ENCODE measurements at places on chromosomes 6 and 20.

DNA sequence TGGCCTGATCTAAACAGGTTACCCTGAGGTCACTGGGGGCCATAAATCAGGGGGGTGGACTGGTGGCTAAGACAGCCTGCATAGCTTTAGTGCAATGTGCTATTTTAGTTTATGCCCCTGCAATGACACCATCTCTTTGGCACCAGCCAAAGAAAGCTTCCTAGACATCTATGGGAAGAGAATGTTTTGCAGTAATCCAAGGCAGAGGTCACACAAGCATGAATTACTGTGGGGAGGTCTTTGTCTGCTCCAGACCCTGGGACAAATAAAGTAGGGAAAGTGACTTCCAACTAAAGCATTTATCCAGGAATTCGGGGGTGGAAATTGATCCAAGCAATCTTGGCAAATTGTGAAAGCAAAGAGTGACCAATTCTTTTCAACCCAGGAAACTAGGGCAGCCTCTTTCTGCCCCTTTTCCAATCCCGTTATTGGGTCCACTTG lies 5.3 kb downstream of the RIPOR2 start:
- no peak for DNase-seq

DNA sequence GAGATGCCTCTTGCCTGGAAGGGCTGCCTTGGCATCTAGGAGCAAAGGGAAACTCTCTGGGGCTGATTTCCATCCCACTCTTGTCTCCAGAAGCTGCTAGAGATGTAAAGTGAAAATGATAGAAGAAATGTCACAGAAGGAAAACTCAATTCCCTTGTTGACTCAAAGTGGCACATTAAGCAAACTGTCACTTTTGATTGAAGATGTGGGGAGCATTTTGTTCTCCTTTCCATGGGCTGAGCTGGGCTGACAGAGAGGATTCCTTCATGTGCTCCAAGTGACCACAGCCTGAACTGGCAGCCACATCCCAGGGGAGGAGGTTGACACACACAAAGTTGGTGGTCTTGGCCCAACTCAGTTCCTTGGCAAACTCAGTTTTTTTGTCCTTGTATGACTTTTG lies 9.8 kb downstream of the GPR31 start:
- DNase-seq, result no peak

GRCh38 chr6:110561696-110562095 lies 85.3 kb upstream of the SLC22A16 start:
- no peak for DNase-seq

GRCh38 chr6:16048221-16048620 lies 80.7 kb upstream of the MYLIP start:
- no peak for DNase-seq

- no peak for DNase-seq
These were observed 843 bp upstream of the HEY2 start for GRCh38 chr6:125748406-125749172.

GRCh38 chr6:84645000-84645399 lies 119.4 kb downstream of the TBX18 start:
- no peak for DNase-seq

- no peak for DNase-seq
These were observed 2.2 kb downstream of the CLDN20 start for GRCh38 chr6:155265843-155266535.

DNA sequence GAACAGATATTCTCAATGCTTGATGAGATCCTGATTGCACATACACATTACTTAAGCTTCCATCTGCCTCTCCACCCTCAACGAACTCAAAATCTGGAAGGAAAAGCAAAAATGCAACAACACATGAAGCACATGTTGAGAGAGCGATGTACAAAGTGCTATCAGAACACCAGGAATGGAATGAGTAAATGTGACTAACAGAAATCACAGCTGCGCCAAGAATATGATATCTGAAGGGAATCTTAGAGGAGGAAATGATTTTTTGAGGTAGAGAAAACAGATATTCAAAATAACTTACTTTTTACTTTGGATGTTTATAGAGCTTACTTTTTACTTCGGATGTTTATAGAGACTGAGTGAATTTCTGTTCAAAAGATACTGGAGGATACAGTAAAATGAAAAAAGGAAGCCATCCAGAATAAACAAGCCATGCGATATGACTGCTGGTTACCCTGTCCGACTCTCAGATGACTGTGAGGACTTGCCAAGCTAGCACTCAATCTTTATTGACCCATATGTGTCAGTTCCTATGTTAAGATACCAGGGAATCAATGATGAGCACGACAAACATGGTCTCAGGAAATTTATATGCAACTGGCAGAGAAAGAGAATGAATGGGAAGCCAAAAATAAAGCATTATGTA lies 102.0 kb downstream of the SMLR1 start:
- no peak for DNase-seq

- DNase-seq, result no peak
These were observed 50.1 kb downstream of the CEP43 start for GRCh38 chr6:167049275-167049674.

GRCh38 chr6:35300848-35301247 lies 3.2 kb downstream of the DEF6 start:
- DNase-seq, result no peak

DNA sequence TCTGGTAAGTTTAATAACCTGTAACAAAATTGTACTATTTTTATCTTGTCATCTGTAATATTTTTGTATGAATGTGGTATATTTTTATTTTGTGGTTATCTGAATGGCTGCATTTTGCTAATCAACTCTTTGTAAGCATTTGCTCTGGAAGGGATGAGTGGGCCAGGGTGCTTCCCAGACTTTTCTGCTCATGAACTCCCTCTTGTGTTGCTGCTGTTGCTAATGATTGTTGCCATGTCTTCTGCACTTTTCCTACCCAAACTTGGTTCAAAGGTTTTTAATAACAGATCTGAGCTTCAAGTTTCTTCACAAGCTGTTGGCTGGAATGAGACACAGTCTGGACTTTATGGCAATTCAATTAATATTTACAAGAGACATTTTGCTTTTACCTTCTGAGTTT lies 1005.7 kb downstream of the HACE1 start:
- no peak for DNase-seq

DNA sequence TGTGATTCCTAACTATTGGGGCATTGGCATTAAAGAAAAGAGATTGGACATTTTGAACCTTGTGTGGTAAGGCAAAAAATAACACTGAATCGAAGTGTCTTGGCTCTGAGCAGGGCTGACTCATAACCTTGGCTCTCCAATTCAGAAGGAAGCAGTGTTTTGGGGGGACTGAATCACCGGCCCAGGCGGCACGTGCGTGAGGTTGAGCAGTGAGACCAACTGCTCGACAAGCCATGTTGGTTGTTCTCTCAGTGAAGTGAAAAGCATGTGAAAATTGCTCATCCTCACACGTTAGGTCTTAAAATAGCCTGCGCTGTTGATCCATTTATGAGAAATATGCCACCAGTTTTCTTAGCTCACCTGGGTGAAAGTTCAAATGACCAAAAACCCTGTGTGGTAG lies 137.8 kb upstream of the SPACA1 start:
- no peak for DNase-seq

DNA sequence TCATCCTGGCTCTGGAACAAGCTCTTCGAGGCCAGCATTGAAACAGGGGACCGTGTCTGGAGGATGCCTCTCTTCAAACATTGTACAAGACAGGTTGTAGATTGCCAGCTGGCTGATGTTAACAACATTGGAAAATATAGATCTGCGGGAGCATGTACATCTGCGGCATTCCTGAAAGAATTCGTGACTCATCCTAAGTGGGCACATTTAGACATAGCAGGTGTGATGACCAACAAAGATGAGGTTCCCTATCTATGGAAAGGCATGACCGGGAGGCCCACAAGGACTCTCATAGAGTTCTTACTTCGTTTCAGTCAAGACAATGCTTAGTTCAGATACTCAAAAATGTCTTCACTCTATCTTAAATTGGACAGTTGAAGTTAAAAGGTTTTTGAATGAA lies 3.6 kb upstream of the CDKN1A start:
- DNase-seq, result no peak

- DNase-seq, result no peak
These were observed 9.4 kb upstream of the POPDC3 start for GRCh38 chr6:105189026-105189820.

GRCh38 chr6:36422714-36423100 lies 19.9 kb downstream of the PXT1 start:
- no peak for DNase-seq

DNA sequence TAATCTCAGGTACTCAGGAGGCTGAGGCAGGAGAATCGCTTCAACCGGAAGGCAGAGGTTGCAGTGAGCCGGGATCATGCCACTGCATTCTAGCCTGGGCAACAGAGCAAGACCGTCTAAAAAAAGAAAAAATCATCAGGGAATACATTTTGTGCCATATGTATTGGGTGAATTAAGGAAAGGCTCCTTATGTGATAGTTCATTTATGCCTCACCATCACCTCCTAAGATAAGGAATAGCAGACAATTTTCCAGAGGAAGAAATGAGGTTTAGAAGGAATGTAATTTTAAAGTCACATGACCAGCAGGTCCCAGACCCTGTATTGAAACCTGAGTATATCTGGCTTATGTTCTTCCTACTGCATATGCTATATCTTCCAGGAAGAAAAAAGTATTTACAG lies 93.9 kb upstream of the FOXC1 start:
- DNase-seq, result no peak

DNA sequence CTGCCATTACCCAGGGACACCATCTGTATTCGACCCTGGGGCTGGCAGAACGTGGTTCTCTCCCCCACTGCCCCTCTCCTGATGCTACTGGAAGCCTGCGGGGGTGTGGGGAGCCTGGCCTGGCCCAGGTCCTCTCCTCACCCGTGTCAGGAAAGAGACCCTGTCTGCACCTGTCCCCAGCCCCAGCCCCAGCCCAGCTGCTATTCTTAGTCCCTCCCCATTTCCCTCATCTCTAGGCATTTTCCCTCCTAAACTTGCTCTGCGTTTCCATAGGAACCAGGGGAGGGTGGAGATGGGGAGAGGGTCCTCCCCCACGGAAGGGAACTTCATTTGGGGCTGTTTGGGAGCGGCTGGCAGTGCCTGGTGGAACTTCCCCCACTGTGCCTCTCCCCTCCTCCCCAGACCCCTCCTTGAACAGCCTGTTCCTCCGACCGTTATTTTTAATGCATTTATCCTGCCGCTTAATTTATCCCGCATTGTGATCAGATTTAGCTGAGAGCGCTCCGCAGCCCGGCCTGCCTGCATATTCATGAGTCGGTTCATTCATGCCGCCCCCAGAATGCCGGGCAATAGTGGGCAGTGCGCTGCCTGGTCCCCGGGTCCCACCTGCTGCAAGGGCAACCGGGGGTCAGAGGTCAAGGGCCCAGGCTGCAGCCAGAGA lies 31.8 kb upstream of the DLGAP4 start:
- DNase-seq, result no peak

DNA sequence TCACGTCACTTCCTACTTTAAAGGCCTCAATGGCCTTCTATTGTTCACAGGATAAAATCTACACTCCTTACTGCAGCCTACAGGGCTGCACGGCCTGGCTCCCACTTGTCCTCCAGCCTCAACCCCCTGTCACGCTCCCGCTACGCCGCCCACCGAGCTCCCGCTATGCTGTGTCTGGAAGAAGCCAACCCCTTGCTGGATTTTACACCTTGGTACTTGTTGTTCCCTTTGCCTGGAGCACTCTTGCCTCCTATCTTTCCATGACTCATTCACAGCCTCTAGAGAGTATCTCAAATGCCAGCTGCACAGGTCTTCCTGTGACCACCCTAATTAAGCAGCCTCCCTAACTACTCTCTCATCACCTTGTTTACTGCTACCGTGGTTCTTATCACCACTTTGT lies 259.9 kb downstream of the PRKN start:
- no peak for DNase-seq

- no peak for DNase-seq
These were observed 76.4 kb downstream of the CDC5L start for GRCh38 chr6:44463728-44464450.

DNA sequence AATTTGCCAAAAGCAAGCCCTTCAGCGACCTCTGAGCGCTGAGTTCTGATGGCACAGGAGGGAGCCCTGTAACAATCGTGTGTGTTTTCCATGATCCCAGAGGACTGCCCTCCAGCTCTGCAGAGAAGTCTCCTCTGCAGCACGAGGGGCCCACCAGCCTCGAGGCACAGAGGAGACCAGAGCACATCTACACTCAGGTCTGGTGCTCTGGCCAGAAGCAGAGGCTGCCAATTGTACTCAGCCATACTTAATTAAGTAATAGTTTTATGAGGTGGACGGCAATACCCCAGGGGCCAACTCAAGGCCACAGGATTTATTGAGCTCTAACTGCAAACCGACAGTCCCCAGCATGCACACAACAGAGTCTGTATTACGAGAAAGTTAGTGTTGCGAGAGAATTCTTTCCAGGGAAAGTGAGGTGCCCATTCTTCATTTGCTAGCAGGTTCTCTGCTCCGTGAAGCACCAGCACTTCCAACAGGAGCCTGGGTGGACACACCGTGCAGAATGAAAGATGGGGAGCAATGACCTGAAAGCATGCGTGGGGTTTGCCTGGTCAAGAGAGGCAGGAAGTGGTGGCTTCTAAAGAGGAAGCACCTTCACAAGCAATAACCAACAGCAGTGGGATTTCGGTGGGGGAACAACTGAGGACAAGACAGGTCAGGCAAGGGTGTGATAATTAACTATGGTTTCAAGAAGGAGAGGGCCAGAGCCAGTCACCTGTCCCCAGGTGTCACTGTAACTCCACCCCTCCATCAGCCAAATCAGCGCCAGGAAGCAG lies 92.8 kb upstream of the FOXC1 start:
- DNase-seq, result no peak

DNA sequence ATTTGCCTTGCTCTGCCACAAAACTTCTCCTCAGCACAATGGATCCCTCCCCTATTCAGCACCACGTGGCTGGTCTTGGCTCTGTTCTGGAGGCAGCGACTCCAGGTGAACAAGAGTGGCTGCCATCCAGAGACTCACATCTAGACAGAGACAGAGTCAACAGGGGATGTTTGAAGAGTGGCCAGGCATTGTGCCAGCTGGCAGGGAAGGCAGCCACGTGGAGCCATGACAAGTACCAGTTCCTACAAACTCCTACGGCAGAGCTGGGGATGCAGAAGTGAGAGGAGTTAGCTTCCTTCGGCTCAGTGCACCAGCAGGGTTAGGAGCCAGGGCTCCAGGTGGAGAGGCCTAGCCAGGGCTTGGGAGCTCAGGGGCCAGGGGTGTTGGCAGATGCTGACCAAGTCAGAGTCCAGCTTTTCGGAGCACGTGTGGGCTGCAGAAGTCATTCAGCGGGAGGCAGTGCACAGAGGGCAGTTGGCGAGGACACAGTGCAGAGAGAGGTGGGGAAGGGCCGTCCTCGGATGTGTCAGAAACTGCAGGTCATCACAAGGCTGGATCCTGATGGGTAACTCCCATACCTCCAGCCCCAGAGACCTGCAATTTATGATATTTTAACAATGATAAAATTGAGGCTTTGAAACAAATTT lies 171.7 kb upstream of the PDE10A start:
- DNase-seq, result no peak

- DNase-seq, result no peak
These were observed at the start of gene HCK for GRCh38 chr20:32052090-32052777. Gene HCK (plus strand): TSS chr20:32052242.
